ENCODE measurements at places on chromosomes 2 and 18. TPM values are rescaled to one million over a fixed set of nuclear protein-coding genes. Genes with fewer than 3 reads are reported as not detected.

PSME4 gene
- 54.7 TPM for total RNA-seq

DNAH7 gene
- 1.9 TPM for total RNA-seq

GRCh38 chr2:33146102-33146501 lies 199.3 kb downstream of the LTBP1 start:
- no peaks in the 10 kb centered on the region for H3K4me1 ChIP-seq
- no peak overlapping the region for H3K4me3 ChIP-seq
- no peaks in the 10 kb centered on the region for H3K27me3 ChIP-seq
- 0 out of 2 replicates have a peak, but pooled peaks cover 4% of the 10 kb centered on the region for H3K36me3 ChIP-seq
- no peak for DNase-seq

DNA sequence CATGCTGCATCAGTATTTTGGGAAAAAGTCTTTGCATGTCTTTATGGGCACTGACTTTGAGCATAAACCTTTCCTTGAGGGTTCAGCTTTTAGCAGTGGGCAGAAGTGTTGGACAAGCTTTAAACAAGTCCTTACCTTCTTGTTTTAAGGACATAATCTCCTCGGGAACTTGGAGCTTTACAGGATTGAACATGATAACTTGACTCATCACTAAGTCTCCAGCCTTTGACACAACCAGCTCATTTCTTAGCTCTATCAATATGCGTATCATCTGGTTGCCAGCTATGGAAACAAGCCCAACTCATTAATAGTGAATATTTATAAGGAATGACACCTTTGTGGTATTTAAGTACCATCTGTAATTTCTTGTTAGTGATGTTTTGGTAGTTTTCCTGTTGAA lies 21.0 kb upstream of the RAB27B start:
- no peak overlapping the region for H3K4me3 ChIP-seq
- no peaks in the 10 kb centered on the region for H3K36me3 ChIP-seq
- DNase-seq, result no peak

GRCh38 chr2:137161250-137161649 lies 395.9 kb downstream of the THSD7B start:
- no peaks in the 10 kb centered on the region for H3K4me1 ChIP-seq
- H3K27ac ChIP-seq, result no peak overlapping the region
- DNase-seq, result no peak
- H3K36me3 ChIP-seq, result no peaks in the 10 kb centered on the region

GRCh38 chr2:235749121-235749770 lies 255.4 kb downstream of the AGAP1 start:
- no peak for DNase-seq
- peaks cover 6% of the 10 kb centered on the region for H3K4me1 ChIP-seq
- H3K27ac ChIP-seq, result no peak overlapping the region

GRCh38 chr2:204655101-204655500 lies 109.8 kb downstream of the PARD3B start:
- H3K27ac ChIP-seq, result no peak overlapping the region
- no peak overlapping the region for H3K4me3 ChIP-seq
- H3K36me3 ChIP-seq, result no peaks in the 10 kb centered on the region
- no peak for DNase-seq
- H3K27me3 ChIP-seq, result no peaks in the 10 kb centered on the region
- H3K4me1 ChIP-seq, result no peaks in the 10 kb centered on the region

GRCh38 chr2:237879991-237880560 lies 20.7 kb downstream of the RAMP1 start:
- H3K36me3 ChIP-seq, result peaks cover 6% of the 10 kb centered on the region
- H3K27ac ChIP-seq, result no peak overlapping the region

DNA sequence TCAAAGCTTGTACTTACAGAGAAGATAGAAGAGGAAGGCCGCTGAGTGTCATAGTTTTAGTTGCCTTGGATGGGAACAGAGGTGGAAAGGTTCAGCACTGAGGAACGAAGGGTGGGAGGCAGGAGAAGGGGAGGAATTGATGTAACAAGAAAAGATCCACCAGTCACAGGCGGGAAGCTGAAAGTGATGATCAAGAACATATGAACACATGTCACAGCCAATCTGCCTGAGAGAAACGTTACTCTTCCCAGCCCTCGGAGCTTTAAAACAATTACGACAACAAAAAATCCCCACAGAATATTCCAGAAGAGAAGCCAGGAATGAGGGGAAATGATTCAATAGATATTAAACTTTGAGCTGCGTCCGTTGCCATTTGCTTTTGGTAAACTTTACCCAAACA lies 87.1 kb downstream of the TSHZ1 start:
- H3K27me3 ChIP-seq, result no peaks in the 10 kb centered on the region
- no peak overlapping the region for H3K4me3 ChIP-seq
- no peak for DNase-seq
- H3K27ac ChIP-seq, result no peak overlapping the region
